Upper lobe of left lung (tissue), 6 donors: ENCODE measurements at places on chromosomes 3 and 15. TPM values are rescaled to one million over a fixed set of nuclear protein-coding genes. Genes with fewer than 3 reads are reported as not detected.
A peak's percentile ranks its signal among the peaks of the same experiment; 100 is the strongest.

Gene MAPKAPK3
- 49.2 TPM for total RNA-seq

Gene KBTBD12
- total RNA-seq = 2.1 TPM

Gene SPG21
- 103 TPM for total RNA-seq

Gene ABI3BP
- total RNA-seq = 119 TPM

Gene SNTN
- total RNA-seq = 0.67 TPM

Gene GATA2
- total RNA-seq = 17.8 TPM

Gene GJD2
- total RNA-seq = not detected

GRCh38 chr3:71497367-71497897, 86.1 kb downstream of the FOXP1 start:
- no peak overlapping the region for H3K27ac ChIP-seq
- H3K4me3 ChIP-seq = no peak overlapping the region
- no peaks in the 10 kb centered on the region for H3K36me3 ChIP-seq
- H3K27me3 ChIP-seq = no peaks in the 10 kb centered on the region
- peaks cover 30% of the 10 kb centered on the region for H3K4me1 ChIP-seq
- DNase-seq = no peak

GRCh38 chr3:187628169-187628568, 42.0 kb downstream of the SST start:
- no peak overlapping the region for H3K4me3 ChIP-seq
- no peaks in the 10 kb centered on the region for H3K36me3 ChIP-seq

- no peaks in the 10 kb centered on the region for H3K27me3 ChIP-seq
- no peaks in the 10 kb centered on the region for H3K36me3 ChIP-seq
- no peak overlapping the region for H3K4me3 ChIP-seq
- DNase-seq = no peak
These were observed 953.8 kb downstream of the IGSF11 start for GRCh38 chr3:118080889-118081288.

- H3K4me1 ChIP-seq = peaks cover 68% of the 10 kb centered on the region
- no peaks in the 10 kb centered on the region for H3K36me3 ChIP-seq
- no peak for DNase-seq
- H3K27me3 ChIP-seq = no peaks in the 10 kb centered on the region
- no peak overlapping the region for H3K27ac ChIP-seq
These were observed 58.5 kb downstream of the MBNL1 start for GRCh38 chr3:152327203-152327602.

- no peak overlapping the region for H3K4me3 ChIP-seq
- no peaks in the 10 kb centered on the region for H3K4me1 ChIP-seq
- H3K27ac ChIP-seq = no peak overlapping the region
- H3K36me3 ChIP-seq = no peaks in the 10 kb centered on the region
- no peaks in the 10 kb centered on the region for H3K27me3 ChIP-seq
These were observed 71.1 kb upstream of the FAM3D start for GRCh38 chr3:58737644-58738043.

- H3K4me1 ChIP-seq = no peaks in the 10 kb centered on the region
- no peak overlapping the region for H3K27ac ChIP-seq
- DNase-seq = no peak
- no peak overlapping the region for H3K4me3 ChIP-seq
- H3K27me3 ChIP-seq = no peaks in the 10 kb centered on the region
These were observed 172.3 kb downstream of the MYRIP start for GRCh38 chr3:39981547-39982184.

- peaks cover 60% of the 10 kb centered on the region for H3K36me3 ChIP-seq
- peak; percentile 67 for DNase-seq
These were observed 8.6 kb downstream of the VPS18 start for GRCh38 chr15:40902605-40903561.

DNA sequence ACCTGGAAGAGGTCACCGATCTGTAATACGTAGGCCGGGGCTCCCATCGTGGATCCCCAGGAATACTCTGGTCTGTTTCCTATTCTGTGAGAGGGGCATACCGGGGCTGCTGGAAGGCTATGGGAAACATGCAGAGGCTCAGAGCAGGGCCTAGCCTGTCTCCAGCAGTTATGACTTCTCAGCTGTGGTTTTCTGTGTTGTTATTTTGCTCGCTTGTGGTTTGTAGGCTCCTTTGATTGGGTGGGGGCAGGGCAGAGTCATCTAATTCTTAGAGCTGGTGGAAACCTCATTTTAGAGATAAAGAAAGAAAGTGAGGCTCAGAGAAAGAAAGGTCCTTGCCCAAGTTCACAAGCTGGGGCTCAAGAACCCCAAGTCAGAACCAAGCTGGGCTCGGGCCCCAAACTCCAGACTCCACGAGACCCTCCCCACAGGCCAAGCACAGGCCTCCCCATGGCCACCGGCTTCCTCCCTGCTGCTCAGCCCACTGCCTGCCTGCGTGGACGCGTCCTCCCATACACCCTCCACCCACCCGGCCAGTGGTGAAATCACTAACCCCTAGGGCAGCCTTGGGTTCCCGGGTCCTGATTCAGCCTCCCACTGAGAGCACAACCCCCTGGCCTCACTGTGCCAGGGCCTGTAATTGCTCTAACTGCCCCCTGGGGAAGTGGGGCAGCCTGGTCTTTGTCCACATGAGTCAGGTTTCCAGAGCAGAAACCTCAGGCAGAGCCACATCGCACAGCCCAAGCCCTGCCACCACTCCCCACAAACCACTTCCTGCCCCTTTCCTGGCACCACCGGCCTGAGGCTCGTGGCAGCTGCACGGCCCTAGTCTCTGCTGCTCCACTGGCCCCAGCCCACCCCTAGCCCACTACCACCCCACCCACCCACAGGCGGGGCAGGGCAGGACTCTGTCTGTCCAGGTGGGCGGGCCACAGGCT, 270.8 kb downstream of the UACA start:
- peaks cover 38% of the 10 kb centered on the region for H3K4me1 ChIP-seq
- H3K36me3 ChIP-seq = no peaks in the 10 kb centered on the region
- H3K27me3 ChIP-seq = no peaks in the 10 kb centered on the region

GRCh38 chr15:34065941-34066340, 26.9 kb upstream of the AVEN start:
- no peak overlapping the region for H3K4me3 ChIP-seq
- DNase-seq = no peak
- no peaks in the 10 kb centered on the region for H3K36me3 ChIP-seq
- no peaks in the 10 kb centered on the region for H3K4me1 ChIP-seq
- H3K27me3 ChIP-seq = no peaks in the 10 kb centered on the region
- H3K27ac ChIP-seq = no peak overlapping the region

DNA sequence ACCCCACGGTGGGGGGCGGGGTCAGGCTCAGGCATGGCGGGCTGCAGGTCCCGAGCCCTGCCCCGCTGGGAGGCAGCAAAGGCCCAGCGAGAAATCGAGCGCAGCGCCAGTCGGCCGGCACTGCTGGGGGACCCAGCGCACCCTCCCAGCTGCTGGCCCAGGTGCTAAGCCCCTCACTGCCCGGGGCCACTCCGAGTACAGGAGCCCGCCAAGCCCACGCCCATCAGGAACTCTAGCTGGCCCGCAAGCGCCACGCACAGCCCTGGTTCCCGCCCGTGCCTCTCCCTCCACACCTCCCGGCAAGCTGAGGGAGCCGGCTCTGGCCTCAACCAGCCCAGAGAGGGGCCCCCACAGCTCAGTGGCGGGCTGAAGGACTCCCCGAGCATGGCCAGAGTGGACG, 29.2 kb downstream of the SCAPER start:
- H3K4me1 ChIP-seq = peaks cover 2% of the 10 kb centered on the region
- H3K27ac ChIP-seq = no peak overlapping the region
- no peak for DNase-seq
- H3K36me3 ChIP-seq = peaks cover 5% of the 10 kb centered on the region

- no peak overlapping the region for H3K27ac ChIP-seq
- H3K4me1 ChIP-seq = no peaks in the 10 kb centered on the region
- no peak for DNase-seq
- no peak overlapping the region for H3K4me3 ChIP-seq
- no peaks in the 10 kb centered on the region for H3K27me3 ChIP-seq
- H3K36me3 ChIP-seq = no peaks in the 10 kb centered on the region
These were observed 23.1 kb downstream of the PPARG start for GRCh38 chr3:12312010-12312409.

DNA sequence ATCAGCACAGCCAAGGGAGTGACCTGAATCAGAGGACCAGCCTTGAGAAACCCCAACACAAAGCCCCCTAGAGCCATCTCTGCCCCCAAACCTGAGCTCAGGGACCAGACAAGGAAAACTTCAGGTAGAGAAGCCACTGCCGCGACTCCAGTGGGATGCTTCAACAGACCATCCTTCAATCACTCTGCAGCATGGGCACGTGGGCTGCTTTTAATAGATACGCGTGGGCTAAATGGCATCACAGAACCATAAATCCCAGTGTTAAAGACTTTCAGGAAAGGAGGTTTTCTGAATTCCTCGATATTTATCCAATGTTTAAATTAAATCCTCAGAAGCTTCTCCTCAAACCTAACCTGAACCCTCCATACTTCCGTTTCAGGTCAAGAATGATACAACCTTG, 30.6 kb downstream of the SH3BP5 start:
- H3K4me1 ChIP-seq = peaks cover 19% of the 10 kb centered on the region
- H3K36me3 ChIP-seq = peaks cover 16% of the 10 kb centered on the region
- no peaks in the 10 kb centered on the region for H3K27me3 ChIP-seq
- H3K27ac ChIP-seq = peak overlapping the region; percentile 34

DNA sequence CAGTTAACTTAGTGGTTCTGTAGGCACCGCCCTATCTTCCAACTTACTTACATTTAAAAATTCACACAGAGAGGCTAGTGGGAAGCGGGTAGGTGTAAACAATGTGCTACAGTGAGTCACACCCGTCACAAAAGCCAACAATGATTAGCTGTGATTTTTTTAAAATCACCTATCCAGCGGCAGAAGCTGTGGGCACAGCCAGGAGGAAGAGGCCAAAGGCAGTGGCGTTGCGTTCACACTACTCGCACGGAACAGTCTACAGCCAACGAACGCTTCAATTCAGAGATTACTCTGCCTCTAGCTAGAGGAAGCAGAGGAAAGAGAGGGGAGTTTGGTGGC, 2.5 kb upstream of the NLGN1 start:
- no peaks in the 10 kb centered on the region for H3K27me3 ChIP-seq
- no peak for DNase-seq
- H3K4me1 ChIP-seq = peaks cover 37% of the 10 kb centered on the region
- no peaks in the 10 kb centered on the region for H3K36me3 ChIP-seq
- peak overlapping the region; percentile 45 for H3K4me3 ChIP-seq
